ENCODE measurements at places on chromosomes 7 and 10.

DNA sequence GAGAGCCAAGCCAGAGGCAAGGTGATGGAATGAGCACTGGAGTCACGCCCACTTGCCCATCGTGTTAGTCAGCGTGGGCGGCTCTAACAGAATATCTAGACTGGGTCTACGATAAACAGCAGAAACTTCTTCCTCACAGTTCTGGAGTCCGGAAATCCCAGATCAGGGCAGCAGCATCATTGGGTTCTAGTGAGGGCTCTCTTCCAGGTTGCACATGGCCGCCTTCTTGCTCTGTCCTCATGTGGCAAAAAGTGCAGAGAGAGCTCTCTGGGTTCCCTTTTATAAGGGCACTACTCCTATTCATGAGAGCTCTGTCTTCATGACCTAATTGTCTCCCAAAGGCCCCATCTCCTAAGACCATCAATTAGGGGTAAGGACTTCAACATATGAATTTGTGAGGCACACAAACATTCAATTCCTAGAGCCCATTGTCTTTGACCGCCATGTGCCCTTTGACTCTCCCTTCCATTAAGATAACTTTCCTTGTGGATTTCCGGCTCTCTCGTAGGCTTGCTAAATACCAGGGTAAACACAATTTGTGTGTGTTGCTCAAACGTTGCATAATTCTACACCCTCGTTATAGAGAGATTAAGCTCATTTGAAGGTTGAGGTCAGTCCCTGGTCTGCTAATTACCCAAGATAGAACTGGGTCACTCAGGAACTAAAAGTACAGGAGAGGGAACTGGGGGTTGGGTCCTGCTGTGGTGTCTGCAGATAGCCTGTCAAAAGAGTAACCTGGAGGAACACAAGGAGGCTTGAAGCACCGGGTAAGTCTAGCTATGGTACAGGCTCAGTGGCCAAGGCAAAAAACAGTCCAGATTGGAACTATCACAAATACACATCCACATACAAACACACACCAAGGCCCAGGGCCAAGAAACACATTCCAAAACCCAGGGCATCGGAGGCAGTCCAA lies 28.7 kb upstream of the USP6NL start:
- DNase-seq, result no peak

DNA sequence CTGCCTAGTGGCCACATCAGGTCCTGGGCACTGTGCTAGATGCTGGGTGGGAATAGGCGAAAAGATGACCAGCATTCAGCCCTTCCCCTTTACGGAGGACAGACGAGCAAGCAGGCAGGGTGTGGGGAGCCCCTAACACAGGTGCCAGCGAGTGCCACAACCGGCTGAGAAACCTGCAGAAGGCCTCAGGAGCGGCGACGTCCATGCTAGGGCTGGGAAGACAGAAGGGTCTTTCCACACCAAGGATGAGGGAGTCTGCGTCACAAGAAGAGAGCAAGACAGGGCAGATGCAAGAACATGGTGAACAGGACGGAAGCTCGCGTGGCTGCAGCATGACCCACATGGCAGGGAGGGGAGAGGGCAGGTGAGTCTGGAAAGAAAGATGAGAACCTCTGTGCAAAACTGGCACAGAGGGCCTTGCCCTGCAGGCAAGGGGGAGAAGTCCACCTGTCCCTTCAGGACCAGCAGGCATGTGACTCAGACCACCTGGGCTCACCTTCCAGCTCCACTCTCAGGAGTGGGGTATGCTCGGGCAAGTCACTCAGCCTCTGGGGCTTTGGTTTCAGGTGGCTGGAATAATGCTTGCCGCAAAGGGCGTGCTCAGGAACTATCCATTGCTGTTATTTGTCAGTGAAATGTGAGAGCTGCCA lies 36.6 kb downstream of the KCNH2 start:
- DNase-seq, result no peak

- no peak for DNase-seq
These were observed 444 bp upstream of the TNPO3 start for GRCh38 chr7:129055294-129055816.

- DNase-seq, result no peak
These were observed 51.3 kb upstream of the TCF7L2 start for GRCh38 chr10:112898540-112899390.

- DNase-seq, result no peak
These were observed 2.8 kb downstream of the INHBA start for GRCh38 chr7:41700044-41700471.

DNA sequence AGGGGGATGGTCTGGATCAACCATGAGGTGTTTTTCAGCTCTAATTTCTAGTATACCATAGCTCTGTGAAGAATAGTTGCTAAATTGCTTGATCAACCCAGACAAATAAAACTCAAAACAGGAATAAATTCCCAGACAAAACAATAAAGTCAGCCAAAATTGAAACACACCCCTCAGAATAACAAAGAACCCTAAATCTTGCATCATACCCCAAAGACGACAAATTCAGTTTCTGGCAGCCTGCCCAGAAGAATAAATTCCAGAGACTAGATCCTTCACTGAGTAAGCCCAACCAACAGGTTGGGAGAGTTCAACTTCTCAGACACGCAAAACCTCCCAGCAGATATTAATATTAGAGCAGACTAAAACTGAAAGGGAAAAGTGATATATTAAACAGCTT lies 11.2 kb upstream of the SEM1 start:
- no peak for DNase-seq

DNA sequence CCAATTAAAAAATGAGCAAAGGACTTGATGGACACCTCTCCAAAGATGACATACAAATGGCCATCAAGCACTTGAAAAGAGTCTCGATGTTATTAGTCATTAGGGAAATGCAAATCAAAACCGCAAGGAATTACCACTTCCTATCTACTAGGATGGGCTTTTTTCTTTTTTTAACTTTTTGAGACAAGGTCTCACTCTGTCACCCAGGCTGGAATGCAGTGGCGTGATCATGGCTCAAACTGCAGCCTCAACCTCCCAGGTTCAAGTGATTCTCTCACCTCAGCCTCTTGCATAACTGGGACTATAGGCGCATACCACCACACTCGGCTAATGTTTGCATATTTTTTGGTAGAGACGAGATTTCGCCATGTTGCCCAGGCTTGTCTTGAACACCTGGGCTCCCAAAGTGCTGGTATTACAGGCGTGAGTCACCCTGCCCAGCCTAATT lies 13.6 kb downstream of the NKX1-2 start:
- no peak for DNase-seq

DNA sequence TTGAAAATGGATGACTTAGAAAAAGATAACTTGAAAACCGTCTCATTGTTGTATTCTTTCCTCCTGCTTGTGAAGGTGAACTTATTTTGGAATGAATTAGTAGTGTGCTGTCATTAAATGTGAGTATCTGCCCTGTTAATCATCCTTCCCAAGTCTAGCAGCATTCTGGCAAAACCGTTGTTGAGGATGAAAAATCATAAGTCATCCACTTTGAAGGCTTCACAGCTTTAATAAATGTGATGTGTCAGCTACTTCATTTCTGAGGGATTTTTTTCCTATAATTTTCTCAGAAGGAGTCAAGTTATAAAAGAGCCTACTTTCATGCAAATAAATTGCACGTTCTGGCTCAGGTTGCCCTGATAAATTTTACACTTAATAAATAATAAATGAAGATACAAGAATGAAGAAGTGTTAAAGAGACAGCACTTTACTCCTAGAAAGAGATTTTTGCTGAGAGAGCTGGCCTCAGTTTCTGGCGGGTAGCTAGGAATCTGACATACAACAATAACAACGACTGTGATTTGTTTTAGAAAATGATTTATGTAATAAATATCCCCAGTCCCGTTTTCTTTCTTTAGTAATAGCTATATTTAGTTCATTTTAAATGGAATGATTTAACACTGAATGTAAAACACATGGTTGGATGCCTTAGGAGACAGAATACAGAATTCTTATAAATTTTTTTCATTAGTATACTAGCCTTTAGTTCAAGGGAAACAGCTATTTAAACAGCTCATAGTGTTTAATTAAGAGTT lies 516.5 kb upstream of the KLF6 start:
- no peak for DNase-seq

DNA sequence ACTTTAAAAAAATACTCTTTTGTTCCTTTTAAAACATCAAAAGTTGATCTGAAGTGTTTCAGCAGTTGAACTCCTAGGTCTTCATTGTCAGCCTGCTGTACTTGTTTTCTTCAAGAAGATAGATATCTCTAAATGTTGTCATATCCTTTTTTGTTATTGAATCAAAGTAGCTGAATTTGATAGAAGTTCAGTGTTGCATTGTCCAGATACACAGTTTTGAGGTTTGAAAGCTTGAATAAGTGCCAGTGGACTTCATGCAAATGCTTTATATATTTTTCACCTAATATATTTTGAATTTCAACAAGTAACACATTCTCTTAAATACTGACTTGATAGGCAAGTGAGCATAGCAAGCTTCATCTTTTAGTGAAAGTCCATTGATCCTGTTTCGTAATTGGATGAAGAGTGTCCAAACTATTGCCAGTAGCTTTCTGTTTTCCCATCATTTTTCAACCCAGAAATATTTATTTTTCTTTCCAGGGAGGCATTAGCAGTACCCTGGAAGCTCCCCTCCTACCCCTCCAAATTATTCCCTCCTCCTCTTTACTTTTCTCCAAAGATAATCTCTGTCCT lies 114.4 kb downstream of the TPST1 start:
- no peak for DNase-seq

DNA sequence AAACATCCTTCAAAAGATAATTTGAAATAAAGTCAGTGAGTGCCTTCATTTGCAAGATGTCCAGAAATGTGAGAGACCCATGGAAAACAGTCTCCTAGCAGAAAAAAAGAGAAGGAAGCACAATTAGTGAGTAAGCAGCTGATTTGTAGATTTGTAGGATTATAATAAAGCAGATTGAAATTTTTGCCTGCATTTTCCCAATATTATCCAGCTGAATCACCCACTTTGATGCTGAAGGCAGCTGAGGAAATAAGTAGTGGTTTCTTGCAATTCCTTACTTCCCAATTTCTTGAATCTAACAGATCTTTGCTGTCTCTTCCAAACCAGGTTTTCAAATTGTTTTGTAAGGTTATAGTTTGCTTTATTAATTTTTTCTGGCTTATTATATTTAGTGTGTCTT lies 181.4 kb downstream of the GNAT3 start:
- no peak for DNase-seq

DNA sequence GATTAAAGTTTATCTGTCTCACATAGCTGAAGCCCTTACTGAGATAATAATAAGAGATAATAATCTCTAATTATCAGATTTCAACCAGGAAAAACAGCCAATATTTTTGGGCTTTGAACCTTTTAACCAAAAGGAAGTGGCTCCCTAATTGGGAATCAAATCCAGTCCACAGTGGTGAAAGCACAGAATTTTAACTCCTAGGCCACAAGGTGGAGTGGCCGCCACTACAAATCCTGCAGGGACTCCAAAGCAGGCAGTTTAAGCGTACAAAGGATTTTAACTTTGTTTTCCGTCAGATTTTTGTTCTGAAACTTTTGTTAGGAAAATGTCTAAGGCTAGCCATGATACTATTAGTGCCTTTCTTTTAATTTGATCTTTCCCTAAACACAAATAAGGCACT lies 99.6 kb upstream of the CCNY start:
- no peak for DNase-seq

- DNase-seq, result no peak
These were observed 174.1 kb upstream of the MKI67 start for GRCh38 chr10:128300290-128300824.

GRCh38 chr10:132938472-132939339 lies 3.7 kb downstream of the CFAP46 start:
- DNase-seq, result no peak
